ENCODE measurements at places on chromosomes 13 and 19.

- no peak for DNase-seq
These were observed 1.2 kb upstream of the MADCAM1 start for GRCh38 chr19:495081-495401.

GRCh38 chr19:51551673-51552432, 19.2 kb upstream of the ZNF175 start:
- no peak for DNase-seq

GRCh38 chr19:5817218-5817617, 12.4 kb downstream of the NRTN start:
- DNase-seq, result no peak

- DNase-seq, result peak; percentile 82
These were observed 45.5 kb upstream of the ZNF91 start for GRCh38 chr19:23440791-23441190.

GRCh38 chr19:38765214-38765613, 8.1 kb downstream of the LGALS7 start:
- DNase-seq, result no peak

DNA sequence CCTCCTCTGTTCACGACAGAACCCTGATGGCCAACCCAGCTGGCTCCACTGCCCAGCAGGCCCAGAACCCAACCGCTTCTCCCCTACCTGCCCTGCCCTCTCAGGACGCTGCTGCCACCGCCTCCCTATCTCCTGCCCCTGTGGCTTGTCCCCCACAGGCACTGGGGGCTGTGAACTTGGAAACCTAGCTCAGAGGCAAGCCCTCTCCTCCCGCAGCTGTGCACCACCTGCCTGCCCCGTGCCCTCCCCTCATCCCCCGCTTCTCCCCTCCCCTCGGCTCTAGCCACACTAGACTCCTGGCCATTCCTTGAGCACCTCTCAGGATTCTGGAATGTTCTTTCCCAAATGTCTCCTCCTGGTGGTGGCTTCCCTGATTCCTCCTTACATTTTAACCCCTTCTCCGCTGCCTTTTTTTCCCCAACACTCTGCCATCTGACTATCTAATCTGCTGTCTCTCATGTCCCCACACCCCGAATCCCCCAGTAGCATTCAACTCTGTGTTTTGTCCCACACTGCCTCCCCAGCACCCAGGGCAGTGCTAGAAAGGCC, 6.7 kb downstream of the NANOS3 start:
- DNase-seq, result no peak

- peak; percentile 99 for DNase-seq
These were observed 6.1 kb upstream of the LMNB2 start for GRCh38 chr19:2462635-2463421.

DNA sequence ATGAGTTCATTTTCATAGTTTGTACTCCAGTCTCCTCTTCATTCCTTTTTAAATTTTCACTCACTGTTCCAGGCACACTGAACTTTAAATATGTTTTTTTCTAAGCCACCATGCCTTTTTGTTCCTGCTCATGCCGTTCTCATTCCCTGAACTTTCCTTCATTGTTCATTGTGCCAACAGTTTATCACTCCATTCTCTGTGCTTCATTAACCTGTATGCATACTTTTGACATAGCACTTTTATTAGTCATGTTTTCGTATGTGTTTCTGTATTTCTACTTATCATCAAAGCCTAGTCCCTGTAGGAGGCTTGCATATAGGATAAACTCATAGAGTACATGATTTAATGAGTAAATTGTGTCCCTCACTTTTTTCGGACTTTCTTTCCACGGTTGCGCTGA, 65.3 kb downstream of the PCDH20 start:
- DNase-seq, result no peak

- no peak for DNase-seq
These were observed 278.7 kb downstream of the KLF5 start for GRCh38 chr13:73337532-73337931.

DNA sequence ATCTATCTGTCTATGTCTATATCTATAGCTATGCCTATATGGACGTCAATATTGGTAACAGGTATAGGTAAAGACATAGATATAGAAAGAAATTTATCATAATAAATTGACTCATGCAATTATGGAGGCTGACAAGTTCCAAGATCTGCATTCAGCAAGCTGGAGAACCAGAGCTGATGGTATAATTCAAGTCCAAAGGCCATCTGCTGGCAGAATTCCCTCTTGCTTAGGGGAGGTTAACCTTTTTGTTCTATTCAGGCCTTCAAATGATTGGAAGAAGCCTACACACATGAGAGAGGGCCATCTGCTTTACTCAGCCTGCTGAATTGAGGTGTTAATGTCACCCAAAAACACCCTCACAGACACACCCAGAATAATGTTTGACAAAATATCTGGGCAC, 10.8 kb downstream of the RASL11A start:
- no peak for DNase-seq

DNA sequence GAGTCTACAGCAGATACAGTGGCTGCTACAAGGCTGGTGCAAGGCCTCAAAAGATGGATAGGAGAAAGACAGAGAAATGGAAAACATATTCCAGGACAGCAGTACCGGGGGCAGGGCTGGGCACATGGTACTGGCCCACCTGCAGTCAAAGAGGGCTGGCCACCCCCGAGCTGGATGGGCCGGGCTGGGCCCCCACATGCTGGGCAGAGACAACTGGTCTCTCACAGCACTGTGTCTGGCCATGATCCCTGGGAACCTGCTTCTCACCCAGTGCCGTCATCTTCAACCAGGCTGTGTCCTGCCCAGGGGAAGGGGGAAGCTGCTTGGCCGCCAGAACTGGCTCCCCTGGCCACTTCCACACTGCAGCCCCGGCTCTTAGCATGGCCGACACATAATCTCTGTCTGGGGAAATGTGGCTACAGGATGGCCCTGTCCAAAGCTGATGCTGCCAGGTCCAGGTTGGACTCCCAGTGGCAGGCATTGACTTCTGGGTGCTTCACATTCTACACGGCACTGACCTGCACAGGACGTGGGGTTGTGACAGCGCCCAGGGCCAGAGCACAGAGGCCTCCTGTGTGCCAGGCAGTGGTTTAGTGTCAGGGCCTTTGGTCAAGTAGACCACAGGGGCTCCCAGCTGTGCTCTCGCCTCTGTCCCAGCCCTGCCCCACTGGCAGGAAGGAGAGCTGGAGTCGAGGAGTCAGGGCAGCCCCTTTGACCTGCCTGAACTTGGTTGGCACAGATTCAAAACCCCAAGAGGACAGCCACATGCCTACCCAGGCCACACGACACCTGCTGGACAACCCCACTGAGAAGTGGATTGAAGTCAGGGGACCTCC, 21.7 kb downstream of the PEPD start:
- DNase-seq, result no peak

DNA sequence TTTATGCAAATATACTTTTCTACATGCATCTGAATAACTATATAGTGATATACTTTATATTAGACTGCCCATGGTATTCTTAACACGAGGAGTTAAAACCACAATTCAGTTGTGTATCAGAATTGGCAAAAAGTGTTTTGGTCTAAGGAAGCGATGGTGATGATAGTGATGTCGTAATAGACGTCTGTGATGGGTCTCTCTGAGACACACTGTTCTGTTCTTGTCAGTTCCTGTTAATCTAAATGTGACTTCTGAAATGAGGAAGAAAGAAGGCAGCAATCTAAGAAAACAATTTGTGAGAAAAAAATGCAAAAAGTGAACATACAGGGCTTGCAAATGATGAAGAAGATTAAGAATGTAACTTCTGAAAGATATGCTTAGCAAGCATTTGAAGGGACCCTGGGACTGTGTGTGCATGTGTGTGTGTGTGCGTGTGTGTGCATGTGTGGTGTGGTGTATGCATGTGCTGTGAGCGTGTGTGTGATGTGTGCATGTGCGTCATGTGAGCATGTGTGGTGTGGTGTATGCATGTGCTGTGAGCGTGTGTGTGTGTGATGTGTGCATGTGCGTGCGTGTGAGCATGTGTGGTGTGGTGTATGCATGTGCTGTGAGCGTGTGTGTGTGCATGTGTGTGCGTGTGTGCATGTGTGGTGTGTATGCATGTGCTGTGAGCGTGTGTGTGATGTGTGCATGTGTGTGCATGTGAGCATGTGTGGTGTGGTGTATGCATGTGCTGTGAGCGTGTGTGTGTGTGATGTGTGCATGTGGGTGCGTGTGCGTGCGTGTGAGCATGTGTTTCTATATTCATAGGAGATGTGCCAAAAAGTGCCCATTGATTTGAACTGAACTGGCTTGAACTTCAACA, 131.8 kb downstream of the IRS2 start:
- DNase-seq, result no peak

DNA sequence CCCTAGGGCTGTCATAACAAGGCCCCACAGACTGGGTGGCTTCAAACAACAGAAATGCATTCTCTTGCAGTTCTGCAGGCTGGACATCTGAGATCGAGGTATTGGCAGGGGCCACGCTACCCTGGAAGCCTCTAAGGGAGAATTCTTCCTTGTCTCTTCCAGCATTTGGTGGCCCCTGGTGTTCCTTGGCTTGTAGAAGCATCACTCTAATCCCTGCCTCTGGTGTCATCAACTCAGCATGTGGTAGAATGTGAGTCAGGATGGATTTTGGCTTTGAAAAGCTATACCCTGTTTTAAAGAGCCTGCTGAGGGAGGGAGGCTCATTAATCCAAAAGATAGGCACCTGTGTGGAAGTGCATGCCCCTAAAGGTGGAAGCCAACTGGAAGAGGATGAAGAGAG, 7.9 kb upstream of the GGACT start:
- no peak for DNase-seq
